Brain microvascular endothelial cell (primary cell): ENCODE measurements at places on chromosomes 6 and 20.

DNA sequence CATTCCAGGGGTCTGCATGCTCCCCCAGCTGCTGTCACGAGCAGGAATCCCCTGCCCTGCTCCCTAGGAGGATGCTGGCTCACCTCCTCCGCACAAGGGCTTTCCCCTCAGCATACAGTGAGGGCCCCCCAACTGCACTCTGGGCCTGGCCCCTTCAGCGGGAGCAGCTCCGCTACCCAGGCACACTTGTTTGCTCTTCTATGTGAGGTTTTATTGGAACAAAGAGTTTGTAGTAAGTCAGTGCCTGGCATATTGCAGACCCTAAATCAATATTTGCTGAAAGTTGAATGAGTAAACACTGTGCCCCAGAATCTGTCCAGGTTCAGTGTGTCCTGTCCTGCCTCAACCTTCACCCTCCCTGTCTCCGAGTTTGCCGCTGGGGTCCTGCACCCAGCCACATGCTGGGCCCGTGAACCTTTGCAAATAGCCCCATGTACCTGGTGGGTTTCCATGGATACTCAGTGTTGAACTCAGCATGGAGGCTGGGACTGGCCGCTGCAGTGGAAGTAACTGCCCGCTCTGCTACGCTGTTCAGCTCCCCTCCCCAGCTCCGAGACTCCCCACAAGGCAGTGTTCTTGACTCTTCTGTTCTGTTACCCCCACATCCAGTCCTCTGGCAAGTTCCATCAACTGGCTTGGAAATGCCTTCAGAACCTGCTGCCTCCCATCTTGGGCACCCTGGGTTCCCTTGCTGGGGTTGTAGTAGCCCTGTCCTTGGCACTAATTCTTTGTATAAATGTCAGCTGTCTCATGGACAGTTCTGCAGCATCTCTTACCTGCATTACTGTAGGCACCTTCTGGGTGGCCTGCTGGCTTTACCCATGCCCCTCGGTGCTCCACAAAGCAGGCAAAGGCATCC, 15.7 kb downstream of the SLC22A1 start:
- no peak for DNase-seq

- DNase-seq, result no peak
These were observed 334.2 kb downstream of the CD83 start for GRCh38 chr6:14451594-14452374.

- DNase-seq, result no peak
These were observed 21.7 kb downstream of the RPRD1B start for GRCh38 chr20:38055294-38055693.

GRCh38 chr6:85751374-85752055, 108.8 kb upstream of the SYNCRIP start:
- DNase-seq, result no peak

DNA sequence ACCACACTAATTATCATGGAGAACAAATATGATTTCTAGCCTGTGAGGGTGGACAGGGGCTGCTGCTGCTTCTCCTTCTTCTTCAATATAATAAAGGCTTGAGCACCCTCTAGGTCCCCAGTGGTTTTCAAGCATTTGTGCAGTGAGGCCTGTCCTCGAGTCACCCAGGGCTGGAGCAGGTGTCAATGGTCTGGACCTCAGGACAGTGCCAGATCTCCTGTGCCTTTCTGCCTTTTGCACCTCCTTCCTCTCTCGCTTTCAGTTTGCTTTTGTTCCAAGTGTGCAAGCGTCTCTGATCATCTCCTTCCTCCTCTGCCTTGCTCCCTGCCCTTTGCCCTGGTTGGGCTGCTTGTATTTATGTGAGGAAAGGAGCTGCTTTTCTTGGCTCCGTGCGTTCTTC, 152.2 kb upstream of the SYNDIG1 start:
- DNase-seq, result no peak

- no peak for DNase-seq
These were observed 115.8 kb upstream of the LAMA2 start for GRCh38 chr6:128767150-128767549.

DNA sequence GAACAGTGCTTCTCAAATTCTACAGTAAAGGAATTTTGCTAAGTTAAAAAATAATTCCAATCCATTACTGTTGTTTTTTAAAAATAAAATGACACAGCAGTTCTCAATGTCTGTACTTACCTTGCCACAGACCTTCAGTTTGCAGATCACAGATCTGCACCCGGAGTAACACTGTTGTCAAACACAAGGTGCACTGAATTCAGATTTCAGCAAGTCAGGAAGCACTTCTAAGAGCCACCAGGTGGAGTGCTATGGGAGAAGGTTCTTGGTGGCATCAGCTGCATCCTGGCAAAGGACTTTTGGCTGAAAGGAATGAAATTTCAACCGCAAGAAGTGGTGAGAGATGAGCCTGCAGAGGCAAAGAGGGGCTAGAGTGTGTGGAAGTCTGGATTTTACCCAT, 17.4 kb downstream of the RSPH4A start:
- DNase-seq, result no peak

GRCh38 chr20:51108638-51109363, 85.9 kb upstream of the KCNG1 start:
- DNase-seq, result no peak

DNA sequence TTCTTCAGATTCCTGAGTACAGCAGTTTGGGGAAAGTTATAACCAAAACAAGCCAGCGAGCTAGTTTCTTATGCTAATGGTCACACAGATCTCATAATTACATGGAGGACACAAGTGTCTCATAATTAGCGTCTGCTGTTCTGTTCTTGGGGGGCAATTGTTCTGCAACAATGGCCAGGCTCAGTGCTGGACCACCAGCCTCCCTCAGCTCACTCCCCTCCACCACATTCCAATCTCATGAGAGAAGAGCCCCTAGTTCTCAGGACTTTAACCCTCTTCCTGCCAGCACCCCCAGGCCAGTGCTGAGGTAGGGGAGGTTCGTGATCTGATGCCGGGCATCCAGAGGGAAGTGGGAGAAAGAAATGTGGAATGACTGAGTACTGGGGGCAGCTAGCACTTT, 20.2 kb upstream of the TOX2 start:
- no peak for DNase-seq

DNA sequence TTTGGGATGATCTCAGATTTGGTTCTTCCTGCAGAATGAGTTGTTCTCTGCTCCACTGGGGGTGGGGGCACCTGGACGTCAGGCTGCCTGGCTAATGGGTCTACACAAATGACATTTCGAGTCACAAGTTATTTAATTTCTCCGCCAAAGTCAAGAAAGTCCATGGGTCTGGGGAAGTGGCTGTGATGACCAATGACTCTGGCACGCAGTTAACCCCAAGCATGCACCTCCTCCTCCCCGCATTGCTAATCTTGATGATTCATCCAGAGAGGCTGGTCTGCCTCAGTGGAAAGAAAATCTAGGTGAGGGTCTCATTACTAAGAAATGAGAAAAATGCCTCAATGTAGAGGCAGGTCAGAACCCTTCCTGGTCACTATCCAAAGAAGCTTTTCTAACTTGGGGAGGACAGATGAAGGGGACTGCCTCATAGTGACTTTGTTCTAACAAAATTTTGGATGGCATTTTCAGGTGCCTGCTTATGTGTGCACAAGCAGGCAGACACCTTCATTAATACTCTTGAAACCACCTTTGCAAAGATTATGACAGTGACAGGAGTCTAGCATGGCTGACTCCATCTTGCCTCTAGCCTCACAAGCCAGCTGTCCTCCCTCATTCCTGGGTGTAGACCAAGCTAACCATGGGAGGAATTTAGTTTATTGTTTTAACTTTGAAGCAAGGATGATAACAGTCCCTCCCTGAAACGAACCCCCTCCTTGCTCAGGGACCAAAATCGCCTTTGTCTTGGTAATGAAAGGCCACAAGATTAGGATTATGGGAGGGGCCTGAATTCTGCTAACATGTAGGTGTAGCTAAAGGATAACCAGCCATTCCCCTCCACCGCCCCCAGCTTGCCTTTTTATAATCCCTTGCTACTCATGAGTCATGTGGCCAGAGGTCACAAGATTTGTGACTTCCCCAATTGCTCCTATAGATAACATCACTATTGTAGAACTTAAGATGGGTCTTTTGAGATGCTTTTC, 98.6 kb upstream of the MRPS10 start:
- peak; percentile 97 for DNase-seq

- DNase-seq, result no peak
These were observed 579.1 kb downstream of the DHX35 start for GRCh38 chr20:39541136-39541803.

DNA sequence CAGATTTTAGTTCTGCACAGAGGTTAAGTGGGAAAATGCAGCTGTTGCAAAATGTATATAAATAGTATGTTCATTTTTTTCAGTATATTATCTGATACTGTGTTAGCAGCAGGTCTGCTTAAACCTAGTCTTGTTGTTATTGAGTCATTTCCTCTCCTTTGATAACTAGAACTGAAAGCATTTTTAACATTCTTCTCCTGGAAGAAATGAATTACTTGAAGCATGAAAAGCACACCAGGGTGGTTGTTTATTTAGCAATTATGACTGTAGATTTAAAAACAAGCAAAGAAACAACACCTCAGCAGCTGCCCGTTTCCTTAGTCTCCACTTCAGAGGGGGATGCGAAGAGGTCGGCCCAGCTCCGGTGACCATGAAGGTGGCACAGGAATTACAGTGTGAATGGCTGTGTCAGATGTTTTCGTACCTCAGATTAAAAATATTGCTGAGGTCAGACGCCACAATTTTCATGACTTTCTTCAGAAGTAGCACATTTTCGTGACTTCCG, 53.5 kb downstream of the GOPC start:
- no peak for DNase-seq

DNA sequence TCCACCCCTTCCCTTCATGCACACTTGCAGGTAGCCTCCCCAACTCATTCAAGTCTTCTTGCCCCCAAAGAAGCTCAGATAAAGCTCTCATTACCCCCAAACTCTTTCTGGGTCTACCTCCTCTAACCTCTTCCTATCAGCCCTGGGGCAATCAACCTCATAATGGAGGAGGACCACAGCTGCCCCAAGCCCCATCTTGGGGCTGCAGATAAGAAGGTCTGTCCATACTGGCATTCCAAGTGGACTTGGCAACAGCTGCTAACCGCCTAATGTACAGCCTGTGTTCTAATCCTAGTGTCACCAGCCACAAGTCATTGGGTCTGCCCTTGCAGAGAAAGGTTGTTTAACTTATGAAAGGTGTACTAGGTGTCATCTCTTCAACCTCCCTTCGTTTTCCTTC, 107.4 kb upstream of the ADGRF1 start:
- DNase-seq, result no peak

DNA sequence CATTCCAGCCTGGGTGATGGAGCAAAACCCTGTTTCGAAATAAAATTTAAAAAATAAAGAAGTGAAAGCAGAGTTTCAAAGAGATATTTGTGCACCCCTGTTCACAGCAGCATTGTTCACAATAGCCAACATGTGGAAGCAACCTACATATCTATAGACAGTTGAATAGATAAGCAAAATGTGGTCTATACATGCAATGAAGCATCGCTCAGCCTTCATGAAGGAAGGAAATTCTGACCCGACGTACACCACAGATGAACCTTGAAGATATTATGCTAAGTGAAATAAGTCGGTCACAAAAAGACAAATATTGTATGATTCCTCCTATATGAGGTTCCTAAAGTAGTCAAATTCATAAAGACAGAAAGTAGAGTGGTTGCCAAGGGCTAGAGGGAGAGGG, 6.5 kb upstream of the NCOA6 start:
- DNase-seq, result no peak

DNA sequence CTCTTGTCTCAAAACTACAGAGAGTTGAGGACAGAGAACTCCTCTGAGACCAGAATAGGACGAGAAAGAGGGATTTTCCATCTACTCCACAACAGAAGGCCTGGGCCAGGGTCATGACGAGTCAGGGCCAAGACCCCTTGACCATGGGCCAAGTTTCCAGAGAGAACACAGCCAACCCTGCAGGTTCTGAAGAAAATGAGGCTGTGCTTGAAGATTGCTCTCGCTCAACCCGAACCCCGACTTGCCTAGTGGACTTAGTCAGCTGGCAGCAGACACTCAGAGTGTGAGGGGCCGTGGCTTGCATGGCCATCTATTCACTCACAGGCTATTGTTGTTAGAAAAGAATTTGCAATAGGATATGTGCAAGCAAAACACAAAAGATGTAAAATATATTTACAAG, 54.5 kb downstream of the TMEM242 start:
- no peak for DNase-seq

- DNase-seq, result no peak
These were observed 259.6 kb downstream of the BCKDHB start for GRCh38 chr6:80366051-80366450.

GRCh38 chr6:54050750-54051149, 60.5 kb upstream of the MLIP start:
- no peak for DNase-seq

DNA sequence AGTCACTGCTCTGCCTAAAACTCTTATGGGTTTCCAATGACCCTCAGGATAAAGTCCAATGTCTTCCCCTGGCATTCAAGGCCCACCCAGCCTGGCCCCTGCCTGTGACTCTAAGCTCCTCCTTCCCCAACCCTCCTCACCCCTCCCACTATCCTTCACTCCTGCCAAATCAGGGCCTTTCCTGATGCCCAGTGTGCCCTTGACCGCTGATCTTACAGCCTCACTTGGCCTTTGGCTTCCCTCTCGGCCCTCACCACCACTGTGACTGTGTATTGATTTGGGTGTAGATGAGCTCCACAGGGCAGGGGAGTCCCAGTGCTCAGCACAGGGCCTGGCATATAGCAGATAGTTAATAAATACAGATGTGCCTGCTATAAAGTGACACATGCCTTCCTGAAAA, 115.7 kb downstream of the TOX2 start:
- no peak for DNase-seq

DNA sequence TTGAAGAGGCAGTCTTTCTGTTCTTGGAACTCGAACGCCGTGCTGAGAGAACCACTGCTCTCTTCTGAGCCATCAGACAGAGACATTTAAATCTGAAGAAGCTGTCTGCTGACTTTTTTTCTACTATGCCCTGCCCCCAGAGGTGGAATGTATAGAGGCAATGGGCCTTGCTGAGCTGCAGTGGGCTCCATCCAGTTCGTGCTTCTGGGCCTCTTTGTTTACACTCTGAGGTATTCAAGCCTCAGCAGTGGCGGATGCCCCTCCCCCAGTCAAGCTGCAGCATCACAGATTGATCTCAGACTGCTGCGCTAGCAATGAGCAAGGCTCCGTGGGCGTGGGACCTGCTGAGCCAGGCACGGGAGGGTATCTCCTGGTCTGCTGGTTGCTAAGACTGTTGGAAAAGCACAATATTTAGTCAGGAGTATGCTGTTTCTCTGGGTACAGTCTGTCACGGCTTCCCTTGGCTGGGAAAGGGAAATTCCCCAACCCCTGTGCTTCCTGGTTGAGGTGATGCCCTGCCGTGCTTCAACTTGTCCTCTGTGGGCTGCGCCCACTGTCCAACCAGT, 526.8 kb downstream of the CD109 start:
- DNase-seq, result no peak

DNA sequence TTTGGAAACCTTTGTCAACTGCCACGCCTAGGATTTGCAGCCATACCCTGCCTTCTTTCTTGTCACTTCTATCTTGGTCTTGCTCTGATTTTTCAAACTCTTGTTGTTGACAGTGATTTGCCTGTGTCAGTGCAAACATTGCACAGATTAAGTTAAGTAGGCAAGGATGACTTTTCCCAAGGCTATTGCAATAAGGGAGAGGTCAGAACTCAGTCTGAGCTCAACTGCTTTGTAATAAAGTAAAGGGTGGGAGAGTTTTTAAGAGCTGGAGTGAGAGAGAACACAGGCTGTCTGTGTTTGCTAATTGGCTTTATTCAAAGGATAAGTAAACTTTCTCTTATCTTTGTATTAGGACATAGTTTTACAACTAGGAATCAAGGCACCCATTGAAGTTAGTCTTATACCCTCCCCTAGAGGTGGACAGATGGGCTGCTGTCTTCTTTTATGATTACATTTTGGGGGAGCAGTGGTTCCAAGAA, 448.6 kb downstream of the PHF3 start:
- DNase-seq, result no peak

- no peak for DNase-seq
These were observed 55.0 kb upstream of the EXOC2 start for GRCh38 chr6:747921-748320.

- DNase-seq, result no peak
These were observed 18.5 kb upstream of the ZC3H12D start for GRCh38 chr6:149503276-149503675.
